HFFc6 (cell line): ENCODE measurements at places on chromosomes 13 and 19. TPM values are rescaled to one million over a fixed set of nuclear protein-coding genes. Genes with fewer than 3 reads are reported as not detected.

PABPC3 gene
- total RNA-seq = 0.37 to 0.45 TPM (median 0.37 TPM) in 3 replicates

WDR62 gene
- 6.5 and 12.5 TPM in 2 replicates for total RNA-seq

ZNF177 gene
- total RNA-seq = 0.63 and 0.85 TPM in 2 replicates

TNNT1 gene
- total RNA-seq = 5.2 and 8.8 TPM in 2 replicates

KCNRG gene
- total RNA-seq = 0.30 to 1.2 TPM (median 0.61 TPM) in 3 replicates

SIGLEC6 gene
- not detected in 2 replicates for total RNA-seq

SCGB2B2 gene
- total RNA-seq = 0.32 TPM in 1 of 3 replicates, not detected in the others

ZNF460 gene
- total RNA-seq = 25.1 to 35.4 TPM (median 31.3 TPM) in 3 replicates

OR7D2 gene
- total RNA-seq = not detected in 3 replicates

NOTCH3 gene
- total RNA-seq = 2.5 to 18.0 TPM (median 4.4 TPM) in 3 replicates
